ENCODE measurements at places on chromosomes 3 and 15. TPM values are rescaled to one million over a fixed set of nuclear protein-coding genes. Genes with fewer than 3 reads are reported as not detected.

The DUT gene
- total RNA-seq, result 78.0 TPM

The RRP9 gene
- total RNA-seq, result 25.5 TPM

The WDR72 gene
- total RNA-seq, result not detected

The TM4SF4 gene
- not detected for total RNA-seq

The ZNF80 gene
- total RNA-seq, result not detected

Data from myometrial cell (primary cell).